Activated T-helper 1 cell treated with anti-CD3 and anti-CD28 coated beads, Interleukin-12 subunit alpha, Interleukin-12 subunit beta, Interleukin-2, Interleukin-4 antibody, amounts not matched to agents 30 ng/mL and 10 ng/mL and 1 ng/mL, durations not matched to agents 14 hours and 24 hours and 36 hours (primary cell): ENCODE measurements at places on chromosomes 7 and 10.

GRCh38 chr10:120381931-120382330 lies 75.1 kb upstream of the PLPP4 start:
- no peak for DNase-seq

GRCh38 chr7:2473496-2474180 lies 2.6 kb downstream of the GRIFIN start:
- DNase-seq: no peak

DNA sequence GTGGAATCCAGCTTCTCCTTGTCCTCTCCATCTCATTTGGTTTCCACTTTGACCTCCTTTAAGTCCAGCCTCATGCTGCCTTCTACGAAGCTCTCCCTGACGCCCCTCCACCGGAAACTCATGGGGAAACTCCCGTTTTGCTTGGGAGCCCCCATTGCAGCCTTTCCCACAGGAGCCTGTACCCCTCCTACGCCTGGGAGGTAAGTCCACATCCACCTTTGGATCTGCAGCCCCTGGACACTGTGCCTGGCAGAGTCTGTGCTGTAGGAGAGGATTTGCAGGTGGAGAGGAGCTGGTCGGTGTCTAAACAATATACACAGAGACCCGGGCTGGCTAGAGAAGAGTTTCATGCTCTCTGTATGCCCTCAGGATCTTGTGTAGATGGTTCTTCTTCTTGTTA lies 296.1 kb downstream of the GLRX3 start:
- DNase-seq: no peak

- DNase-seq: no peak
Measured at GRCh38 chr7:572416-573268, 53.0 kb upstream of the PDGFA start.

DNA sequence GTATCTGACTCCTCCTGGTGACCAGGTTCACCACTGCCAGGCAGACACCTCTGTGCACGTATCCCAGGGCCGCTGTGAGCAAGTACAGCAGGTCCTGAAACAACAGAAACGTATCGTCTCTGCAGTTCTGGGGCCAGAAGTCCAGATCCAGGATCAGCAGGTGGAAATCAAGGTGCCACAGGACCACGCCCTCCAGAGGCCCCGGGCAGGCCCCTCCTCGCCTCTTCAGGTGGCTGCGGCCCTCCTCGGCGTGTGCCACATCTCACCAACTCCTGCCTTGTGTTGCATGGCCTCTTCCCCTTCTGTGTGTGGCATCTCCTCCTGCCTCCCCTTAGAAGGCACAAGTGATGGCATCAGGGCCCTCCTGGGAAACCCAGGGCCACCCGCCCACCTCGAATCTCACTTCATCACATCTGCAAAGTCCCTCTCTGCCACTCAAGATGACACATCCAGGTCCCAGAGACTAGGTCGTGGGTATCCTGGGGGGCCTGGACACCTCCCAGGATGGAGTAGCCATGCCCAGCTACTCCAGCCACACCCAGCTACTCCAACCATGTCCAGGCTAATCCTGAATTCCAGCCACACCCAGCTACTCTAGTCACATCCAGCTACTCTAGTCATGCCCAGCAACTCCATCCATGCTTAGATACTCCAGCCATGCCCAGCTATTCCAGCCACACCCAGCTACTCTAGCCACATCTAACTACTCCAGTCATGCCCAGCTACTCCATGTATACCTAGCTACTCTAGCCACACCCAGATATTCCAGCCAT lies 52.6 kb upstream of the DNAAF5 start:
- no peak for DNase-seq

GRCh38 chr7:36625247-36625646 lies 99.0 kb downstream of the AOAH start:
- no peak for DNase-seq

- no peak for DNase-seq
Measured at GRCh38 chr10:124164264-124164663, 70.9 kb upstream of the CHST15 start.

DNA sequence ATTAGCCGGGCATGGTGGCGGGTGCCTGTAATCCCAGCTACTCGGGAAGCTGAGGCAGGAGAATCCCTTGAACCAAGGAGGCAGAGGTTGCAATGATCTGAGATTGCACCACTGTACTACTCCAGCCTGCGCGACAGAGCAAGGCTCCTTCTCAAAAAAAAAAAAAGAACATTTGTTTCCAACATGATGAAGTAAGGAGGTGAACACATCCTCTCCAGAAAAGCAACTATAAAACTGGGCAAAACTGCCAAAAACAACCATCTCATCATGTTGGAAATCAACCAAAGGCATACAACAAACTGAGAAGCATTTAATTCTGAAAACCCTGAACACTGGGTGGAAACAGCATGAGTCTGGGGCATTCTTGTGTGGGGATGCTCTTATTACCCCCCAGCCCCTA lies 14.3 kb downstream of the PRTFDC1 start:
- DNase-seq: no peak
